ENCODE measurements at places on chromosomes 1 and 21. TPM values are rescaled to one million over a fixed set of nuclear protein-coding genes. Genes with fewer than 3 reads are reported as not detected.

DNA sequence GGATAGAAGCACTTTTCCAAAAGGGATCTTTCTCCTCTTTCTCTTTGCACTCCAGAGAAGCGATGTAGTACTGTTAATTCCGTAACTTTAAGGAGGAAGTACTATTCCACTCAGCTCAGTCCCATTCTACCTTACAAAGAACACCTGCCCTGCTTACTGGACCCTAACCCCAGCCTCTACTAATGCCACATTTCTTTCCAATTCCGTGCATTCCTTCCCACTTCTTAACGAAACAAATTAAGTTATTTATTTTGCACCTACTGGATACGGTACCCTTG, 511 bp downstream of the NDC1 start:
- H3K27me3 ChIP-seq = no peaks in the 10 kb centered on the region
- peak overlapping the region; percentile 99 for H3K27ac ChIP-seq
- peak overlapping the region; percentile 98 for H3K4me3 ChIP-seq
- DNase-seq = no peak
- H3K4me1 ChIP-seq = peaks cover 9% of the 10 kb centered on the region

DNA sequence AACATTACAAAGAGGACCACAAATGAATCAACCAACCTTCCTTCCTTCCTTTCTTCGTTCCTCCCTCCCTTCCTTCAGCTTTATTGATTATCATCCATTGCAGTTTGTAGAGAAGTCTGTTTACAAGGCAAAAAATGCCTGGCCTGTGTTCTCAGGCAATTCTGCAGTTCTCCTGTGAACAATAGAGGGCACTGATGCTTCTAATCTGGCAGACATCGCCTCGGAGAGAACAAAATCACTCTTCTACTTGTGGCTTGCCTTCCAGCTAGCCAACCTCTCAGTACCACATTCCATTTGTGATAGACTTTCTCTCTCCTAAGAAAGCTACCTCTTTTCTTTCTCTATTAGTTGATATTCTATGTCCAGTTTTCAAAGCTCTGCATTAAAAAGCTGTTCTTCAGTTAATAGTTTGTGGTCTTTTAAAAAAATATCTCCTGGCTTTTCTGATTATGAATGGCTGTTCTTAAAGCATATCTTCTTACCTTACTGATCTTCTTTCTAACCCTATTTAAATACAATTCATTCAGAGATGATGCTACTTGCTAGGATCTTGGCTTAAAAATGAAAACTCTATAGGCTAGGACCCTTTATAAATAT, 26.9 kb upstream of the ESRRG start:
- no peaks in the 10 kb centered on the region for H3K27me3 ChIP-seq
- H3K4me1 ChIP-seq = no peaks in the 10 kb centered on the region
- no peaks in the 10 kb centered on the region for H3K36me3 ChIP-seq

- DNase-seq = no peak
- no peaks in the 10 kb centered on the region for H3K36me3 ChIP-seq
- H3K4me3 ChIP-seq = no peak overlapping the region
- no peak overlapping the region for H3K27ac ChIP-seq
Observed at GRCh38 chr1:198054510-198054909, 102.3 kb upstream of the NEK7 start.

DNA sequence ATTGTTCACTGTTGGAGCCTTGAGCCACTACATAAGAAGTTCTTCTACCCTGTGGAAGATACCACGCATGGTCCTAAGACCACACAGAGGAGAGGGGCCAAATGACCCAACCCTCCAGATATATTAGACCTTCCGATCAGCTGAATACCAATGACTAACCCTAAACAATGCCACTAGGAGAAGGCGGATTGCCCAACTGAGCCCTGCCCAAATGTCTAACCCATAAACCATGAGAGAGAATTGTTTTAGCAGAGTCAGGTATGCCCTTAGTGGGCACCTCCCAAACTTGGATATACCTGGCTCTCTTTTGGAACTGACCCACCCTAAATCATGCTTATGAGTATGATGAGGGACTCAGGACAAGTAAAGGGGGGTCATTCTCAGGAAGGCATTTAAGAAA, 12.3 kb downstream of the SMG5 start:
- no peaks in the 10 kb centered on the region for H3K4me1 ChIP-seq
- no peak overlapping the region for H3K4me3 ChIP-seq
- no peak overlapping the region for H3K27ac ChIP-seq
- DNase-seq = no peak

DNA sequence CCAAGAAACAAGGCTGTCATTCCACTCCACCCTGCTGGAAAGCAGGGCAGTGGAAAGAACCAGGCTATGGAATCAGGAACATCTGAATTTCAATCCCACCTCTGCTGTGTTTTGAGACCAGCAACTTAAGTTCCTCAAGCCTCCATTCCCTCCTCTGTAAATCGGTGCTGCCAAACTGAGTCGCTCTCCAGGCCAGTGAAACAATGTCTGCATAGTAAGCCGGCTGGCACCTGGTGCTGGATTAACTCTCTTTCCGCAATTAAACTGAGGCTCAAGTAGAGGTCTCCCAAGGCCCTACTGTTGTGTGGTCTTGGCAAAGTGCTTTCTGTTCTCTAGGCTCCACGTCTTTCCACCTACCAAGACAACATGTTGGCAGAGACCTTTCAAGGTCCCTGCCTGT, 65.3 kb downstream of the SSBP3 start:
- H3K27me3 ChIP-seq = no peaks in the 10 kb centered on the region
- peaks cover 43% of the 10 kb centered on the region for H3K4me1 ChIP-seq
- peaks cover 4% of the 10 kb centered on the region for H3K36me3 ChIP-seq
- no peak overlapping the region for H3K27ac ChIP-seq
- H3K4me3 ChIP-seq = no peak overlapping the region

- no peaks in the 10 kb centered on the region for H3K27me3 ChIP-seq
- no peaks in the 10 kb centered on the region for H3K4me1 ChIP-seq
- no peak overlapping the region for H3K27ac ChIP-seq
Observed at GRCh38 chr1:229714964-229715603, 89.0 kb downstream of the URB2 start.

- no peak overlapping the region for H3K27ac ChIP-seq
- H3K4me1 ChIP-seq = peaks cover 18% of the 10 kb centered on the region
- no peak overlapping the region for H3K4me3 ChIP-seq
- no peaks in the 10 kb centered on the region for H3K27me3 ChIP-seq
Observed at GRCh38 chr1:158025576-158026230, 32.3 kb downstream of the KIRREL1 start.

- no peak for DNase-seq
- H3K27ac ChIP-seq = no peak overlapping the region
- H3K27me3 ChIP-seq = no peaks in the 10 kb centered on the region
Observed at GRCh38 chr1:216216305-216216704, 206.9 kb downstream of the USH2A start.

GRCh38 chr1:200090252-200091159, 63.0 kb downstream of the NR5A2 start:
- H3K36me3 ChIP-seq = no peaks in the 10 kb centered on the region
- H3K4me3 ChIP-seq = no peak overlapping the region
- no peak overlapping the region for H3K27ac ChIP-seq
- H3K27me3 ChIP-seq = no peaks in the 10 kb centered on the region
- no peak for DNase-seq

- no peak for DNase-seq
- H3K4me3 ChIP-seq = no peak overlapping the region
- H3K4me1 ChIP-seq = no peaks in the 10 kb centered on the region
- no peaks in the 10 kb centered on the region for H3K36me3 ChIP-seq
- H3K27me3 ChIP-seq = no peaks in the 10 kb centered on the region
Observed at GRCh38 chr1:3111348-3112021, 42.5 kb downstream of the PRDM16 start.

GRCh38 chr1:60134716-60135115, 61.1 kb upstream of the C1orf87 start:
- no peaks in the 10 kb centered on the region for H3K4me1 ChIP-seq
- no peak overlapping the region for H3K4me3 ChIP-seq
- DNase-seq = no peak
- no peak overlapping the region for H3K27ac ChIP-seq
- H3K36me3 ChIP-seq = no peaks in the 10 kb centered on the region

GRCh38 chr1:245124241-245124640, 30.5 kb upstream of the KIF26B start:
- H3K27me3 ChIP-seq = no peaks in the 10 kb centered on the region
- no peak overlapping the region for H3K4me3 ChIP-seq
- H3K4me1 ChIP-seq = no peaks in the 10 kb centered on the region

- no peak overlapping the region for H3K4me3 ChIP-seq
- DNase-seq = peak; percentile 89
- H3K27me3 ChIP-seq = no peaks in the 10 kb centered on the region
- peaks cover 37% of the 10 kb centered on the region for H3K4me1 ChIP-seq
- H3K27ac ChIP-seq = peak overlapping the region; percentile 95
- H3K36me3 ChIP-seq = no peaks in the 10 kb centered on the region
Observed at GRCh38 chr1:54407404-54408146, 1.4 kb upstream of the SSBP3 start.

- no peak overlapping the region for H3K4me3 ChIP-seq
- H3K27ac ChIP-seq = no peak overlapping the region
- H3K4me1 ChIP-seq = no peaks in the 10 kb centered on the region
- no peaks in the 10 kb centered on the region for H3K36me3 ChIP-seq
Observed at GRCh38 chr1:171948511-171948910, 107.2 kb downstream of the DNM3 start.

GRCh38 chr1:15245593-15246360, 1.2 kb upstream of the FHAD1 start:
- H3K27me3 ChIP-seq = no peaks in the 10 kb centered on the region

DNA sequence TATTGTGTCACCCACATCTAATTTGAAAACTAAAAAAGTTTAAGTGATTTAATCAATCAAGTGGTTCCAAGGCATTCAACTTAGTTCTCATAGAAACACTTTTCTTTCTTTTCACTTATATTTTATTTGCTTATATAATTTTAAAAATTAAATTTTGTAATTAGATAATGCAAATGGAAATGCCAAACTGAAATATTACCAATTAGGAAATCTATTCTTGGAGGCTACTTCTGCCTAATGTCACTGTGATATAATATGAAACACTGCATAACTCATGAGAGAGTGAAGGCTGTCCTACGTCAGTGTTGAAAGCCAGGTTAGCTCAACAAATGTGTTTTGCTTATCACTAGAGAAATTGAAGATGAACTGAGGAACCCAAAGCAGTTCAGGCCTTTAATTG, 18.3 kb upstream of the SHCBP1L start:
- no peaks in the 10 kb centered on the region for H3K4me1 ChIP-seq
- H3K4me3 ChIP-seq = no peak overlapping the region
- no peak for DNase-seq
- no peaks in the 10 kb centered on the region for H3K27me3 ChIP-seq

- no peak overlapping the region for H3K27ac ChIP-seq
- peaks cover 3% of the 10 kb centered on the region for H3K27me3 ChIP-seq
- no peak overlapping the region for H3K4me3 ChIP-seq
- H3K36me3 ChIP-seq = no peaks in the 10 kb centered on the region
- DNase-seq = no peak
- no peaks in the 10 kb centered on the region for H3K4me1 ChIP-seq
Observed at GRCh38 chr1:47580451-47580995, 142.7 kb downstream of the FOXD2 start.

- H3K4me1 ChIP-seq = peaks cover 7% of the 10 kb centered on the region
- H3K27ac ChIP-seq = no peak overlapping the region
- no peaks in the 10 kb centered on the region for H3K36me3 ChIP-seq
Observed at GRCh38 chr1:154983776-154984466, 777 bp downstream of the FLAD1 start.

DNA sequence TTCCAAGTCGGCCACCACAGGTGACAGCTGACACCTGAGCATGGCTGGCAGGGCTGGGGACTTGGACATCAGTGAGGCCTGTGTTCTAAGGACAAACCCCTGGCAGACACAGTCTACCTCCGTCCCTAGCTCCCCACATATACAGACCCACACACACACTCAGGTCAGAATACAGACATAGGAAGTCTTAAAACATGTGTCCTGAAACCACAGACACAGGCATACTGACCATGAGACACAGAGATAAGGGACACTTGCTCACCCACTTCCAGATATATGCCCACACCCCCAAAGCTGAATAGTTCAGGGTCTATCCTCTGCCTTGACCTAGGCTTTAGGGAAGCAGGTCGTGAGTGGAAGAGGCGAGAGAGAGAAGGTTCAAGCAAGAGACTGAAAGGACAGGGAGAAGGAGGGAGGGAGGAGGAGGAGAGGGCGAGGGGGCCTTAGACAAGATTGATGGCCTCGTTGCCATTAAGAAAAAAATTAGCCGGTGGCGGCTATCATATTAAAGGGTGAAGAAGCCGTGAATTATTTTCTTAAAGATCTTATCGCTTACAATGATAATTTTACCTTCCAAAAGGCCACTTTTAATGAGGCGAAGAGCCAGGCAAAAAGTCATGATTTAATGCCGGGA, 49.9 kb downstream of the TMEM53 start:
- H3K27me3 ChIP-seq = no peaks in the 10 kb centered on the region
- H3K36me3 ChIP-seq = no peaks in the 10 kb centered on the region
- no peaks in the 10 kb centered on the region for H3K4me1 ChIP-seq
- no peak overlapping the region for H3K27ac ChIP-seq
- H3K4me3 ChIP-seq = no peak overlapping the region

- H3K27ac ChIP-seq = no peak overlapping the region
- no peak for DNase-seq
- H3K4me1 ChIP-seq = no peaks in the 10 kb centered on the region
Observed at GRCh38 chr1:24995661-24996060, 65.6 kb upstream of the RUNX3 start.

DNA sequence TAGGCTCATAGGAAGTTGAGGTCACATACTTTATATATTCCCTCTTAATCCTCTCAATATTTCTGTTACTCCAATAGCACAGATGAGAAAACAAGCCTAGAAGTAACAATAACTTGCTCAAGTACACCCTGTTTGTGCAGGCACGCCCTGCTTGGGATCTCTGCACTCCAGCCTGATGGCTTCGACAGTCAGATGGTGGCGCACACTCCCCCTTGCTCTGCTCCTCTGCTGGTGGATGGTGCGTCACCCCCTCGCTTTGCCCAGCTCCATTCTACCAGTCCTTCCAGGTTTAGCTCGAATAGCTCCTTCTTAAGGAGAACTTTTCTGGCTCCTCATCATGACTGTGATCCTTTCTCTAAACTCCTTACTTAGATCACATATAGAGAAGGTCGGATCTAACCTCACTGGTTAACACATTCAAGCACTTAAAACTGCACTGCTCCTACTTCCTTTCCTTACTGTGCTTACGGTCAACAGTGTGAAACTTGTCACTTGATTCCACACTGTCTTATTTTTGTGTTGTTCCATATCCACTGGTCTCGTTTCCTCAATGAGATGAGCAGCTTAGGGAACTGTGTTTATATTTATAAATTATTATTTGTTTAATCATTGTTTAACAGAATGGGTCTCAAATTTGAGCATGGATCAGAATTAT, 3.0 kb downstream of the TSPAN2 start:
- H3K36me3 ChIP-seq = no peaks in the 10 kb centered on the region
- H3K4me1 ChIP-seq = no peaks in the 10 kb centered on the region
- no peak for DNase-seq
- H3K27me3 ChIP-seq = peaks cover 18% of the 10 kb centered on the region

- no peak overlapping the region for H3K27ac ChIP-seq
- no peaks in the 10 kb centered on the region for H3K36me3 ChIP-seq
- no peak overlapping the region for H3K4me3 ChIP-seq
Observed at GRCh38 chr1:183052861-183053260, 29.6 kb downstream of the LAMC1 start.

The PTAFR gene
- total RNA-seq = 7.9 TPM

The FCRLA gene
- total RNA-seq = 0.31 TPM

The RGS13 gene
- total RNA-seq = 0.06 TPM

The ITGB3BP gene
- total RNA-seq = 2.4 TPM

The ZMYND12 gene
- 1.2 TPM for total RNA-seq

The KRTAP22-1 gene
- total RNA-seq = not detected

The TNFRSF4 gene
- 1.1 TPM for total RNA-seq

The GJA9 gene
- total RNA-seq = not detected

The DMBX1 gene
- not detected for total RNA-seq

The KLHDC9 gene
- 5.2 TPM for total RNA-seq

The SLC25A34 gene
- total RNA-seq = 3.9 TPM
